G401 (cell line): ENCODE measurements at places on chromosomes 2 and 18. TPM values are rescaled to one million over a fixed set of nuclear protein-coding genes. Genes with fewer than 3 reads are reported as not detected.

DNA sequence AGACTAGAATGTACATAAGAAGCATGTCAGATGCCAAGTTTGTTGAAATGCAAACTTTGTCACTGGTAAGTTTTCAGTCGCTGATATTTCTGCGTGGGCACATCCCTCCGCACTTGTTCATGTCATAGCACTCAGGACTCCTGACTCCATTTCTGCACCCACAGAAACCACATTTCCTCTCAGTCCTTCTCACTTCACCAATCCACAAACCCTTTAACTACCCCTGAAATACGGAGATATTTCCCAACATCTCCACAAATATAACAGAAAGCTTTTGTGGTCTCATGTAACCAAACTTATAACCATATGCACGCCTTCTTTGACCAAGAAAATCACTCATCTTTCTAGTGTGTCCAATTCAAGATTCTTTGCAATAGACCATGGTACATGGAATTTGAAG lies 276.9 kb upstream of the ERBB4 start:
- no peak for DNase-seq

DNA sequence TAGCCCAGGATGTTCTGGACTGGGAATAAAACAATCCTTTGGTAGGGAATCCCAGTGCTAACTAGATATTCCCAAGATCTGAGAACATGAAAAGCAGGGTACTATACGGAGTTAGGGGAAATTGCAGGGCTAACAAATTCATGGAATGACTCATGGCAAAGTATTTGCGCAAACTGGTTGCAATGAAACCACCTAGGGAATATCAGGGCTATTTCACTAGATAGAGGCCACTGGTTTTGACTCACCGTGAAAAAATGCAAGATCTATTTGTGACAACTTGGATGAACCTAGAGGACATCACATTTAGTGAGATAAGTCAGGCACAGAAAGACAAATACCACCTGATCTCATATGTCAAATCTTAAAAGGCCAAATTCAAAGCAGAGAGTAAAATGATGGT lies 233.3 kb downstream of the MBD2 start:
- no peak for DNase-seq

Gene AQP12A
- not detected in 2 replicates for total RNA-seq

Gene FOXD4L1
- not detected in 2 replicates for total RNA-seq

Gene LIMS2
- total RNA-seq = 1.8 and 5.8 TPM in 2 replicates

Gene CETN1
- total RNA-seq = not detected in 2 replicates

Gene ARHGAP25
- total RNA-seq = not detected in 2 replicates

Gene IL1F10
- total RNA-seq = not detected in 2 replicates

Gene RBM44
- total RNA-seq = 0.10 and 0.25 TPM in 2 replicates
